HFFc6 (cell line): ENCODE measurements at places on chromosomes 5 and 9. TPM values are rescaled to one million over a fixed set of nuclear protein-coding genes. Genes with fewer than 3 reads are reported as not detected.

The OBP2B gene
- total RNA-seq, result not detected in 3 replicates

The ARL14EPL gene
- not detected in 3 replicates for total RNA-seq

The BRD9 gene
- 27.3 to 32.7 TPM (median 31.4 TPM) in 3 replicates for total RNA-seq

The C1QTNF2 gene
- 0.66 to 2.8 TPM (median 1.3 TPM) in 3 replicates for total RNA-seq

The PCDHGA10 gene
- total RNA-seq, result 0.61 to 1.2 TPM (median 0.97 TPM) in 3 replicates

The ANKRD34B gene
- not detected in 3 replicates for total RNA-seq

The DYNC2I2 gene
- 34.5 to 53.8 TPM (median 51.6 TPM) in 3 replicates for total RNA-seq

The FCN2 gene
- total RNA-seq, result not detected in 3 replicates
